ENCODE measurements at places on chromosomes 3 and 15.

- no peak for DNase-seq
Observed at GRCh38 chr3:96831175-96831574, 16.8 kb downstream of the EPHA6 start.

DNA sequence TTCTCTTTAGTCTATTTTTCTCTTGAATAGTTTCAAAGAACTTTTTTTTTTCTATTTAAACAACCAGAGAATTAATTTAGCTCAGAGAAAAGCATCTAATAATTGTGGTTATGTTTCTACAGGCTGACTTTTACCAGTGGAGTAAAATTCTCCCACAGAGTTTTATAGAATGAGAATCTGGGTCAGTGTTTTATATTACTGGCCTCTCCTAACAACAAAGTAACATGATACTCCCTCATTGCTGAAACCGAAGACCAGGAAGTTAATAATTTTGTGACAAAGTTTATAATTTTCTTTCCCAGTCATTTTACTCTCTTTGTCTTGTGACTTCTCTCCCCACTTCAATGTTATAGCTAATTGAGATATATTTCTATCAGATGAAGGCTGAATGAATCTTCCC, 946.9 kb downstream of the EPHA3 start:
- DNase-seq, result no peak

DNA sequence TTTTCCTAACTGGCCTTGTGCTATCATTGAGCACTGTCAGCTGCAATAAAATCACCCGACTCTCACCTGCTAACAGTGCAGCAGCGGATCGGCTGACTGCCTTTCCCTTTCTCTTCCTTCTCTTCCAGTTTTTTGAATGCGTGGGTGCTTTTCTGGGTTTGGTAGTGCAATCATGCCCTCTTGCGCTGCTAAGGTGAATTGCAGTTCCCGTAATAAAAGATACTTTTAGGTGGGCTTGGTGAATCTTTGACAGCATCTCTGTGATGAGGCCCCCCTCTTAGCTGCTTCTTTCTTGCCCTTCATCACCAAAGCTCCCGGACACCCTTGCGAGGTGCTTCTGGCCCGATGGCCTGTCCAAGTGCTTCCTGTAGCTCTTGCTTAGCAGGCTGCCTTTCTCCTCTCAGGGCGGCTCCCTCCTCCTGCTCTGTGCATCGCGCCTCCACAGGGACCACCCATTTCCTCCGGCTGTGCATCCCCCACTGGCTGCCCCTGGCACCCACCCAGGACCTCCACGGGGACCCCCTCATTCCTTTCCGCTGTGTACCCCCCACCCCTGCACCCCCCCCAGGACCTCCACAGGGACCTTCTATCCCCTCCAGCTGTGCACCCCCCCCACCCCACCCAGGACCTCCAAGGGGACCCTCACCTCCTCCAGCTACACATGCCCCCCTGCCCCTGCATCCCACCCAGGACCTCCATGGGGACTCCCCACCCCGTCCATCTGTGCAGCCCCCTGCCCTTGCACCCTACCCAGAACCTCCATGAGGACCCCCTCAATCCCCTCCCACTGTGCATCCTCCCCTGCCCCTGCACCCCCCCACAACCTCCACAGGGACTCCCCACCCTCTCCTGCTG, 50.8 kb upstream of the RPL32 start:
- no peak for DNase-seq

DNA sequence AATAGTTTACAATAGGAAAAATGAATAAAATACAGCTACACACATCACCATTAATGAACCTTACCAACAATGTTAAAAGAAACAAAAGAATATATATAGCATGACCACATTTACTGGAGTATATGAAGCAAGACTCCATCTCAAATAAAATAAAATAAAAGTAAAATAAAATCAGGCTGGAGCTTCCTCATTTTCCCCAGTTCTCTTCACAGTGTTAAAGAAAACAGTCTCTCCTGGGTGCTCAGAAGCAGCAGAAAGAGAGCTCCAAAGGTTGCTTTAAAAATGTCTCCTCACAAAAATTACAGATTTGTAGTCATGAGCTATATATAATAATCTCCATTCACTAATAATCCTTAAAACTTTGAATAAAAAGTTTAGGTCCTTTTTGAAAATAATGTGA, 48.8 kb downstream of the PIK3CB start:
- DNase-seq, result no peak

- no peak for DNase-seq
Observed at GRCh38 chr3:55423782-55424181, 63.3 kb downstream of the WNT5A start.

- DNase-seq, result no peak
Observed at GRCh38 chr15:61090386-61091288, 138.5 kb downstream of the RORA start.

- DNase-seq, result no peak
Observed at GRCh38 chr3:163474766-163475165, 1603.5 kb downstream of the SI start.

GRCh38 chr3:171416061-171416460, 44.1 kb downstream of the TNIK start:
- DNase-seq, result no peak

DNA sequence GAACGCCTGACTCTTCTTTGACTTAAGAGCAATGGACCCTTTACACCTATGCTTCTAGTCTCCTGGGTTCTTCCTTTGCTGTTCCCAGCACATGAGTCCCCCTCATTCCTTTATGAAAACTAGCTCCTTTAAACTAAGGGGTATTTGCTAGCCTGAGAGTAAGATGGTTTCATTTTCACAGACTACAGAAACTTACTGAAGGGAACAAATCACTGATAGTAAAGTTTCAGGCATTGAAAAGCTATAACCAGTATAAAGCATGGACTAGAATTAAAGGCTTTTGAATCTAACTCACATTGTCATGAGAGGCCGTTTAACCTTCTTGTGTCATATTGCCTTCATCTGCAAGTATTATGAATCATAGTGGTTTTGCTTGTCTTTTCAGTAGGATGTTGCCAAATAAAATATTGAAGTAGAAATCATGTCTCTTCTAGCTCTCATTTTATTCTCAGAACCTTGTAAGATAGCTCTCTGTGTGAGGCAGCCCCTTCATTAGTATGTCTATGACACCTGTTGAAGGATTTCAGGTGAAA, 765.9 kb downstream of the NR2F2 start:
- no peak for DNase-seq

GRCh38 chr15:80942746-80943565, 46.7 kb downstream of the MESD start:
- no peak for DNase-seq

GRCh38 chr15:88465633-88466224, 1.5 kb downstream of the MRPL46 start:
- no peak for DNase-seq

- DNase-seq, result no peak
Observed at GRCh38 chr3:180324791-180325190, 277.2 kb upstream of the TTC14 start.

- DNase-seq, result no peak
Observed at GRCh38 chr15:66760097-66760967, 58.3 kb downstream of the SMAD6 start.

DNA sequence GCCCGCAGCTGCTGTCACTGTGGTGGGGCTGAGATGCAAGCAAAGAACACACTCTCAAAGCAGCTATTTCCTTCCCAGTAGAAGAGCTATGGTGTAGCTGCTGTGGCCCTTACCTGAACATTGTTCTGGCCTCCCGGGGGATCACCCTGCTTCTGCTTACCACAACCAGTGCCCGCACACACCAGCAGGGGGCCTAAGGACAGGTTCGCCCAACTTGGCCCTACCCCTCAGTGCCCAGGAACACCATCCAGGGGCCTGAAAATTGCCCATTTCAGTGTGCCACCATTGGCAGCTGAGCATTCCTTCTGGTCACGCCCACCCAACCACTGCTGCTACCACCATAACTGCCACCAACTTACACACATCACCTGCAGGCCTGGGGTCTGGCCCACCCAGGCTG, 113.0 kb downstream of the TP63 start:
- no peak for DNase-seq

GRCh38 chr3:190443257-190443656, 6.4 kb downstream of the TMEM207 start:
- no peak for DNase-seq

DNA sequence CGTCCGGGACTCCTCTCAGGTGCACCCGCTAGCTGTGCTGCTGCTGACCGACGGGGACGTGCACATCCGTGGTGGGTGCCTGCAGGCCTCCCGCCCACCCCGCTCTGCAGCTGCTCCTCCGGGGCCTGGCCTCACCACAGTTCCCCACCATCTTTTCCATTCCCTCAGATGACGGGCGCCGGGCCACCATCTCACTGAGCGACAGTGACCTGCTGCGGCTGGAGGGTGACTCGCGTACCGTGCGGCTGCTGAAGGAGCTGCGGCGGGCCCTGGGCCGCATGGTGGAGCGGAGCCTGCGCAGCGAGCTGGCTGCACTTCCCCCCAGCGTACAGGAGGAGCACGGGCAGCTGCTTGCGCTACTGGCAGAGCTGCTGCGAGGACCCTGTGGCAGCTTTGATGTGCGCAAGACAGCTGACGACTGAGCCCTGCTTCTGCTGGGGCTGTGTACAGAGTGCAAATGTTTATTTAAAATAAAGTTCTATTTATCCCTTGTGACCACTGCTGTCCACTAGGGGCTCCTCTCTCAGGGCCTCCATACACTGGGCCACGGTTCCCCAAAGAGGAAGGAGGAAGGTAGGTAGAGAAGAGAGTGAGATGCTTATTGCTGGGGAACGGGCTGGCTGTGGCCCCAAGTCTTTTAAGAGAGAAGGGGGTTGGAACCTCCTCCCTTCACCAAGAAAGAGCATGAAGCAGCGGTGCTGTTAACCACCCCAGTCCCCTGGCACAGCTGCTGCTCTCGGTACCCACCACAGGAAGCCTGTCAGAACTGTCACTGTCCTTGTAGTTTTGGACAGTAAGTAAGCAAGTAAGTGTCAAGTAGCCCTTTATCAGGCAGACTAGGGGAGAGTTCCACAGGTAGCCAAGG, 47.0 kb downstream of the DHX30 start:
- DNase-seq, result no peak

All from stimulated activated CD4-positive, alpha-beta T cell treated with anti-CD3 and anti-CD28 coated beads, Interleukin-1b, Interleukin-23, amount 100 ng/mL, for 1 hour (primary cell).